H1 (cell line): ENCODE measurements at places on chromosomes 3 and 15. TPM values are rescaled to one million over a fixed set of nuclear protein-coding genes. Genes with fewer than 3 reads are reported as not detected.

GRCh38 chr15:78974272-78974918 is 29.5 kb upstream of the CTSH start:
- no peak overlapping the region for H3K4me3 ChIP-seq
- peaks cover 7% of the 10 kb centered on the region; the same call in 1 of the 2 replicates for H3K4me1 ChIP-seq
- no peak for DNase-seq
- no peaks in the 10 kb centered on the region for H3K36me3 ChIP-seq
- peaks cover 5% of the 10 kb centered on the region; the same call in 1 of the 2 replicates for H3K27me3 ChIP-seq

- H3K27ac ChIP-seq: no peak overlapping the region
- H3K4me3 ChIP-seq: no peak overlapping the region
Observed at GRCh38 chr3:127787071-127787490, 35.2 kb downstream of the MGLL start.

DNA sequence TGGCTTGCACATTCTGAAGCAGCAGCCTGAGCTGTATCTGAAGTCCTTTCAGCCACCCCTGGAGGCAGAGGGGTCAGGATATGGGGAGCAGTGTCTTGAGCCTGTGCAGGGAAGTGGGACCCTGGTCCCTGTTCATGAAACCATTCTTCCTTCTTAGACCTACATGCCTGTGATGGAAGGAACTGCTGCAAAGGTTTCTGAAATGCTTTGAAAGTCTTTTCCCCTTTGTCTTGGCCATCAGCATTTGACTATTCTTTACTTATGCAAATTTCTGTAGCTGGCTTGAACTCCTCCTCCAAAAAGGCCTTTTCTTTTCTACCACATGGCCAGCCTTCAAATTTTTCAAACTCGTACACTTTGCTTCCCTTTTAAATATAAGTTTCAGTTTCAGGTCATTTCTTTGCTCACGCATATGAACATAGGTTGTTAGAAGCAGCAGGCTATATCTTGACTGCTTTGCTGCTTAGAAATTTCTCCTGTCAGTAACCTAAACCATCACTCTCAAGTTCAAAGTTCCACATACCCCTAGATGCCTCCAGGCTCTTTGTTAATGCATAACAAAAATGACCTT is 62.3 kb downstream of the GALK2 start:
- no peaks in the 10 kb centered on the region for H3K27me3 ChIP-seq
- no peak overlapping the region for H3K27ac ChIP-seq
- H3K36me3 ChIP-seq: no peaks in the 10 kb centered on the region
- no peaks in the 10 kb centered on the region for H3K4me1 ChIP-seq

DNA sequence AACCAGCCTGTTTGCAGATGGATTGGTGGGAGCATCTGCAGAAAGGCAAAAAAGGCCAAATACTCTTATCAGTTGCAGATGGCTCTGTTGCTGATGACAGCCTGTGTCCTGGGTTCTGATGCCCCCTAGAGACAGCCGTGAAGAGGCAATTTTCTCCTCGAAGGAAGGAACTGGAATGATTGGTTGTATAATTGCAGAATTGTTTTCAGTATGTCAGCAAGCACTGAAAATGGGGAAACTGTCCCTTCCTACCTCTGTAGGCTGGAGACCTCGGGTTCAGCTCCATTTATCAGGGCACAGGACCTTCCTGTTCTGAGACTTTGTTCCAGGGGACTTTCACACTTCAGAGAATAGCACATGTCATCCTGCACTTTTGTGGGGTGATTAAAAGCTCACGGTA is 103.0 kb downstream of the PGPEP1L start:
- no peak overlapping the region for H3K4me3 ChIP-seq
- H3K27me3 ChIP-seq: no peaks in the 10 kb centered on the region
- no peak for DNase-seq
- no peak overlapping the region for H3K27ac ChIP-seq

DNA sequence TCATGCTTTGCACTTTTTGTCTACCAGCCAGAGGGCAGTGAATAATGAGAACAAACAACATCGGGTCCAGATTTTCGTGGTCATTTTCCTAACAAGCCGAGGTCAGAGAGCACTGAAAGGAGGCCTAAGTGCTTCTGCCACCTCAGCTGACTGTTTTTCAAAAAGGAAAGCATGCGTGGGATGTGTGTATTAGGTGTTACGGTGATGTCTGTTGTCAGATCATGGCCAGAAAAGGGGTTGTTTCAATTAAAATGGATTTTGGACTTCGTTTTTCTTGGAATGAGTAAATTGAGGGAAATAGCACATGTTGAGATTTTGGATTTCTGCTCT is 99.5 kb downstream of the APBA2 start:
- H3K27me3 ChIP-seq: no peaks in the 10 kb centered on the region
- H3K36me3 ChIP-seq: no peaks in the 10 kb centered on the region
- no peak overlapping the region; the same call in 1 of the 2 replicates for H3K27ac ChIP-seq
- DNase-seq: no peak
- peaks cover 5% of the 10 kb centered on the region for H3K4me1 ChIP-seq

DNA sequence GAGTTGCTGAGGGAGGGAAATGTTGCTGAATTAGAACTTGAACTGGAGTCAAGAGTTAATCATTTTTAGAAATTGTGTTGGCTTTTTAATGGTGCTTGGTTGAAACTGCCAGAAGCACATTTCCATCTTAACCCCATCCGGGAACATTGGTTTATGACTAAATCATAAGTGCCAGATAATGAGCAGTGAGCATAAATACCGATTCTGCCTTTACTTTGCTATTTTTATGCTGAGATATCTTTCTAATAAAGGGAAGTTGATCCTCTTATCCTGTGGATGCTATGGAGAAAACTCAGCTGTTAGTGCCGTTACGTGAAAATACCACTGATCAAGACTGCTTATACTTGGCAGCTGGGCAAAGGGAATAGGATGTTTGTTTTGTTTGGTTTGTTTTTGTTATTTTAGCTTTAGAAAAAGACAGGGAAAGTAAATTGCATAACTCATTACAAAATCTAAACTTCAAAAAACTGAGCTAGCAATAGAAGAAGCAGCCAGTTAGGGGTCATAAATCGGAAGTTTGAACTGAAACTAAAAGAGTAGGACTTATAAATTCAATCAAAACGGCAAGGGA is 813.1 kb downstream of the NAALADL2 start:
- H3K4me3 ChIP-seq: no peak overlapping the region
- H3K36me3 ChIP-seq: no peaks in the 10 kb centered on the region
- no peak for DNase-seq
- H3K27ac ChIP-seq: no peak overlapping the region
- H3K27me3 ChIP-seq: no peaks in the 10 kb centered on the region
- H3K4me1 ChIP-seq: no peaks in the 10 kb centered on the region

- H3K4me3 ChIP-seq: no peak overlapping the region
- H3K4me1 ChIP-seq: no peaks in the 10 kb centered on the region
- no peaks in the 10 kb centered on the region for H3K36me3 ChIP-seq
- no peak for DNase-seq
- H3K27ac ChIP-seq: no peak overlapping the region
Observed at GRCh38 chr3:183180110-183180783, 17.7 kb upstream of the LAMP3 start.

DNA sequence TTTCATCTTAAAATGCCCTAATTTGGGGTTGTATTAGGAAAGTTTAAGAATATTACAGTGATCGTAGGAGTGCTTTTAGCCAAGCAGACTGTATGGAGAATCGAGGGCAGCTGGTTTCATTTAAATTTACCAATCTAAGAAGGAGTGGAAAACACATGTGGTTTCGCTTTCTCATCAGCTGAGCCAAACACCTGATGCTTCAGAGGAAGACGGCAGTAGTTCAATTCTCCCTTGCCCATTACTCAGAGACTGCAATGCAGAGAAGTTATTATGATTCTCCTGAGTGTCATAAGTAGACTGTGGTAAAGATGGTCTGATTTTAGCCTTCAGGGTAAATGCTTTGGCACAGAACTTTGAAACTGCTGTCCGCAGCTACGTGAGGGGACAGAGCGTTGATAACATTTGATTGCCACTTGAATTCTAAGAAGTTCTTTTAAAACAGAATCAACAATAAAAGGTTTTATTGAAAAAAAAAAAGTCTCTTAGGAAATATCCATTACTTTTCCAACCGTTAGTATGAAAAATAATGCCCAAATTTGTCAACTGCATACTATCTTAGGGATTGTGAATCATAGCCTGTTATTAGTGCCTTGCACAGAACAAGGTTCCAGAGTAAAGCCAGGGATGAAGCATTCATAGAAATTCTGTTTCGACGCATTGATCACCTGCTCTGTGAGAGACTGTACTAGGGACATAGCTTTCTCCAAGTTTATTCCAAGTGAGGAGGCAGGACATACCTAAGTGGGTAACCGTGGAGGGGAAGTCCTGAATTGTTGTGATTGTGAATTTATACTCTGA is 25.6 kb downstream of the LYSMD4 start:
- H3K27ac ChIP-seq: no peak overlapping the region
- H3K4me1 ChIP-seq: peaks cover 2% of the 10 kb centered on the region
- no peak overlapping the region for H3K4me3 ChIP-seq

- H3K27ac ChIP-seq: no peak overlapping the region
- no peak for DNase-seq
- H3K4me3 ChIP-seq: no peak overlapping the region
- no peaks in the 10 kb centered on the region for H3K36me3 ChIP-seq
- H3K4me1 ChIP-seq: no peaks in the 10 kb centered on the region
Observed at GRCh38 chr15:57780471-57780870, 74.0 kb downstream of the POLR2M start.

DNA sequence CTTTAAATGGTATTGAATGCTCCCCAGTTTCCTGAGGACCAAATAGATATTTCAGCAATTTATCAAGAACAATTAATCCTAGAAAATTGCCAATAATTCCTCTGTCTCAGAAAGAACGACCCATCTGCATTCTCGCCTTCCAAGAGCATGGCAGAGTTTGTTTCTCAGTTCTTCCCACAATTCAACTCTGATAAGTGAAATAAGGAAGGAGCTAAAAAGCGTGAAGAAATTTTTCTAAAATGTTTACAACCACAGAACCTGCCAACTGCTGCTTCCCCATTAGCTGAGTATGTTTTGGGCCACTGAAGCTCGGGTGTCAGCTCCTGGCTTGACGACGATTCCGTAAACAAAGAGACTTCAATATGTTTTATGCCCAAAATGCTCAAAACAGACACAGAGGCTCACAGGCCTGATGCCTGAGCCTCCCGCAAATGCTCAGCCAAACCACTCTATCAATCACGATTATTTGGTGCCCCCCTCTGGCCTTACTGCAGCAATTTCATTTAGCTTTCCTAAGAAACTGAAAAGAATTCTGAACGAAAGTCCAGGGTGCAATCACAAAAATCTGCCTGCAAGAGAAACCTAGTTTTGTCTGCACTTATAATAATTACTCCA is 259.2 kb upstream of the CCDC54 start:
- no peaks in the 10 kb centered on the region for H3K36me3 ChIP-seq
- no peak overlapping the region for H3K27ac ChIP-seq
- no peak overlapping the region for H3K4me3 ChIP-seq
- no peaks in the 10 kb centered on the region for H3K4me1 ChIP-seq
- peak; percentile 41 for DNase-seq

GRCh38 chr3:4829031-4829394 is 150.2 kb upstream of the BHLHE40 start:
- no peaks in the 10 kb centered on the region for H3K4me1 ChIP-seq
- no peaks in the 10 kb centered on the region for H3K27me3 ChIP-seq
- H3K27ac ChIP-seq: no peak overlapping the region
- no peak for DNase-seq

DNA sequence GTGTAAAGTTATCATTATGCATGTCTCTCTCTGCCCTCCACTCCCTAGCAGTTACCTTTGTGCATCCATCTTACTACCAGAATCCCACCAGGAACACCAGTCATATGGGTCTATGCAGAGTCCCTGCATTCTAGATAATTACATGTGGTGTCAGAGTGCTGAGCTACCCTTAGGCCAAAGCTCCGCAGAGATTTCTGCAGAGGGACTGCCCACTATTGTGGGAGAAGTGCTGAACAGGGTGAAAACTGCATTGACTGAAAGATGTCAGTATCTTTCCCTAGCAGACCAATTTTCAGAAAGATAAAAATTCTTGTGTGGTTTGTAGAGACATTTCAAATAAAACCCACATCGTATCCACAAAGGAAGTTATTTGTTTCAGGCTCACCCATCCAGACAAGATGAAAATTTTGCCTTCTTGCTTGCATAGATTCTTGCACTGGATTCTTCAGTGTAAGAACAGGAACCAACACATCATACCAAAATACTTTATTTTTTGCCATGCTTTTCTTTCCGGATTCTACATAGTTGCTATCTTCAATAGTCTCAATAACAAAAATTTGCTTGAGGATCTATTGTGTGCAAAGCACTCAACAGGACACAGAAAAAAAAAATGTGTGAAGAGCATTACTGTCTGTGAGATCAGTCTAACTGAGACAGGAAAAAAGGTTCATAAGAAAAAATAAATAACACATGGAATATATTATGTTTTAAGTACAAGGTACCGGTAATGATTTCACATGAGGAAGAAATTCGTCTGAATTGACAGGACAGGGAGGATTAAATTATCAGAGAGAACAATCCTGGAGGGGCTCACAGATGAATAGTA is 32.0 kb upstream of the CCDC80 start:
- H3K27me3 ChIP-seq: no peaks in the 10 kb centered on the region
- no peak for DNase-seq
- no peak overlapping the region for H3K4me3 ChIP-seq
- no peaks in the 10 kb centered on the region for H3K36me3 ChIP-seq
- no peak overlapping the region for H3K27ac ChIP-seq

DNA sequence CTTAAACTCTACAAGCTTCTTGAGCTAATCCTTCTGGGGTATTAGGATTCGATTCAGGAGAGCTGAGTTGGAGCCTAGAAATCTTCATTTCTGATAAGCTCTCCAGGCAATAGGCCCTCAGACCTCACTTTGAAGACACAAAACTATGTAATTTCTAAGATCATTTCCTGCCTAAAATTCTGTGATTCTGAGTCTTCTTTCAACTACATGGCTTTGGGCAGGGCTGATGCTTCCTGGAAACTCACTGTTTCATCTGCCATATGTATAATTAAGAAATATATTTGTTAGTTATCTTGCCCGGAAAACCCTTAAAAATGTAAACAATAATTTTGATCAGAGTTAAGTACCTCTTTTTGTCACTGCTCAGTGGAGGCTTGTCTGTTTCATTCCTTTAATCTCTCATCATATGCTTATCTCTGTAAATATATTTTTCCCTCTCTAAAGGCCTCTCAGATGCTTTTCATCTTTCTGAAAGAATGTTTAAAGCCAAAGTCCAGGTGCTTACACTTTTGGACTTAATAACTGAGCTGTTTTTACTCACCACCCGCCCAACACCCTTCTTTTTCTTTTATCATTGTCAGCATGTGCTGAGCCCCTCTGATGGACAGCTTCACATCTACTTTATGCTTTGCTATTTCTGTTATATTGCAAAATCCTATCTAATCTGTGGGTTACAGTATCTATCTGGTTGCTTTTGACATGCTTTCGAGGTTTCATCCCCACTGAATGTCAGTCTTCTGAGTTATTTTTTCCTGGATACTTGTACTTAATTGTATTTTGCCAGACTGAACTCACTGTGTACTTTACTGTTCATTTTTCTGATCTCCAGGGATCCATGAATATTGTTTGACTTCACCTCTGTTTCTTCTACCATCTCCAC is 38.2 kb downstream of the FILIP1L start:
- no peak overlapping the region for H3K4me3 ChIP-seq
- no peaks in the 10 kb centered on the region for H3K27me3 ChIP-seq
- H3K4me1 ChIP-seq: peaks cover 3% of the 10 kb centered on the region; the same call in 1 of the 2 replicates
- no peak overlapping the region for H3K27ac ChIP-seq
- no peak for DNase-seq

The MINAR1 gene
- polyA plus RNA-seq: 0.17 and 0.19 TPM in 2 replicates

The TGM5 gene
- polyA plus RNA-seq: not detected in 2 replicates

The NCKIPSD gene
- polyA plus RNA-seq: 91.8 and 114 TPM in 2 replicates

The NIPA2 gene
- polyA plus RNA-seq: 30.3 and 38.5 TPM in 2 replicates

The NANOGP8 gene
- 14.5 and 23.3 TPM in 2 replicates for polyA plus RNA-seq

The KCNH8 gene
- 1.3 and 2.2 TPM in 2 replicates for polyA plus RNA-seq
